ENCODE measurements at places on chromosomes 4 and X.

GRCh38 chr4:124708517-124709300 lies 3.8 kb downstream of the ANKRD50 start:
- DNase-seq: no peak

GRCh38 chr4:135050086-135050717 lies 848.6 kb upstream of the PABPC4L start:
- DNase-seq: no peak

- DNase-seq: no peak
Measured at GRCh38 chr4:71415491-71415890, 76.7 kb downstream of the SLC4A4 start.

GRCh38 chr4:56186808-56187523 lies 200.3 kb downstream of the AASDH start:
- no peak for DNase-seq
